Hematopoietic multipotent progenitor cell treated with erythropoietin and hydrocortisone succinate and interleukin-3 and kit ligand, for 6 days (in vitro differentiated cells): ENCODE measurements at places on chromosomes 11 and 22.

DNA sequence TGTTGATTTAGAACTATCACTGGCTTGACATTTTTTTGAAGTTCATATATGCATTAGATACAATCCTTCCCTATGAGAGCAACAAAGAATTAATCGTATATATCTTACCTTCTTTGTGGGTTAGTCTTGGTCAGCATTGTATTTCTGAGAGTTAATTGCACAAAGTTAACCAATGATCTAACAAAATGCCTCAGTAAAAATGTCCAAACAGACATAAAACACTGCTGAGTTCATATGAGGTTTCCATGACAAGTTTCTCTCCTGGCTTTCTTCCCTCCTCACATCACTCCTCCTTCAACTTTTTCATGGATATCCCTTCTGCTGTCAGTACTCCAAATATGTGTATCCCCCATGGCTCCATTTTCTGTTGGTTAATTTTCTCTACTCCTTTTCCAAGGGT is 9.0 kb downstream of the MAP6 start:
- DNase-seq, result no peak

DNA sequence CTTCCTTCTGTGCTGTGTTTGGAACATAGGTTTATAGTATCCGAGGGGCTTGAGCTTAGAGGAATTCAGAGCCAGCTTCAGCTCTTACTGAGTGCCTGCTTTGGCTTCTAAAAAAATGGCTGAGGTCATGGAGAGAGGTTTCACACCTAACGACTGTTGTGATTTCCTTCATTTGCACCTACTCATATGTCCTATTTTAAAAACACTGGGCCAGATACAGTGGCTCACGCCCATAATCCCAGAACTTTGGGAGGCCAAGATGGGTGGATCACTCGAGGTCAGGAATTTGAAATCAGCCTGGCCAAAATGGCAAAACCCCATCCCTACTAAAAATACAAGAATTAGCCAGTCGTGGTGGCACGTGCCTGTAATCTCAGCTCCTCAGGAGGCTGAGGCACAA is 38.3 kb upstream of the SYT13 start:
- no peak for DNase-seq

DNA sequence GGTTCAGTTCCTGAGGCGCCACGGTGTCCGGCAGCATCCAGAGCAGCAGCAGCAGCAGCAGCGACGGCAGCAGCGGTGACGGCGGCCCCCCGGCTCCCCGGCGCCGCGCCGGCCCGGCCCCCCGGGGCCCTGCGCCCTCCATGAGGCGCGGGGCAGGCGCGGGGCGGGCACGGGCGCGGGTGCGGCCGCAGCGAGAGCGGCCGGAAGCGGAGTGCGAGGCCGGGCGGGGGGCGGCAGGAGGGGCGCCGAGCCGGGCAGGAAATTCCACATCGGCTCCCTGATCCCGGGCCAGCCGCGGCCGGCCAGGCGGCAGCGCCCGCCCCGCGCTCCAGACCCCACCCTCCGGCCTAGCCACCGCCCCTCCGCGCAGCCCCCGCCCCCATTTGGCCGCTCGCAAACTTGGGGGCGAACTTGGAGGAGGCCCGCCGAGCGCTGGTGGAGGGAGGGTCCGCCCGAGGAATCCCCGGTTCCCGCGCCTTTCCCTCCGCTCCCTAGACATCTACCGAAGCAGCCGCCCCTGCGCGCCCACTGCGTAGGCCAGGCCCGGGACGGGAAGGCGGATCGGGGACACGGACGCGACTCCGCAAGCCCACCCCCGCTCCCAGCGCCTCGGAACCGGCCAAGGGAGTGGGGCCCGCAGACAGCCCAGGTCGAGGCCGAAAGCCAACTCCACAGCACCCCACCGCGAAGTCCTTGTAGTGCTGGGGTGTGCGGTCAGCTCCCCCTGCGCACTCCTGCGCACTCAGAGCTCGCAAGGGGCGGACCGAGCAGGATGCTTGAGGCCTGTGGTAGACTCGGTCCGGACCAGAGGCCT is at the start of gene SCARF2:
SCARF2 (minus strand) TSS at position 213 of the 814 bp plus-strand sequence; CDS start at position 142, 71 bp downstream.
- no peak for DNase-seq

- peak; percentile 85 for DNase-seq
Measured at GRCh38 chr22:39932918-39933649, 27.1 kb upstream of the TMA7B start.

GRCh38 chr11:40168414-40168813 is 1291.0 kb downstream of the LRRC4C start:
- no peak for DNase-seq

DNA sequence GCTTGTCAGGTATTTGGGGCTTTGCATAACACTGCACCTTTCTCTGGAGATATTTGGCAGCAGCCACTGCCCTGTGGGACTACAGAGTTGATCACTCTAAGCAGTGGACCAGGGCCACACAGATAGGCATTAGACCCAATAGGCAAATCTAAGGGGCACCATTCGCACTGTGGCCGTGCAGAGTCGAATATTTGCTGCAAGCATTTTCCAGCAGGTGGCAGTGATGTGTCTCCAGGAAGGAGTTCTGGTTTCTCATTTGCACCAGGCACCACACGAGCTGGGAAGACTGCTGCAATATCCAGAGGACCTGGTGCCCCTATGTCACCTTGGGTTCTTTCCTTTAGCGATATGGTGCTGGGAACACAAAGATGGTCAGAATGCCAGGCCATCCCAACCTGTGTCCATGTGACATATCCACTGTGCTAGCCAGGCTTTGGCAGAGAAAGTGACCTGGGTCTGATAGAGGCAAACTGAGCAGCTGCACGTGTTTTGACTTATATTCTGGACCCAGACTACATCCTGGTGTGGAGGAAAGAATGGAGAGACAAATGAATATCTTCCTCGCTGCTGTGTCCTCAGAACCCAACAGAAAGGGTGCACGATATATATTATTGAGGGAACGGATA is 318.7 kb downstream of the BUD13 start:
- peak; percentile 63 for DNase-seq

GRCh38 chr22:30535182-30535581 is 11.4 kb downstream of the SEC14L6 start:
- DNase-seq, result no peak

GRCh38 chr11:133747409-133747808 is 97.9 kb downstream of the SPATA19 start:
- no peak for DNase-seq

DNA sequence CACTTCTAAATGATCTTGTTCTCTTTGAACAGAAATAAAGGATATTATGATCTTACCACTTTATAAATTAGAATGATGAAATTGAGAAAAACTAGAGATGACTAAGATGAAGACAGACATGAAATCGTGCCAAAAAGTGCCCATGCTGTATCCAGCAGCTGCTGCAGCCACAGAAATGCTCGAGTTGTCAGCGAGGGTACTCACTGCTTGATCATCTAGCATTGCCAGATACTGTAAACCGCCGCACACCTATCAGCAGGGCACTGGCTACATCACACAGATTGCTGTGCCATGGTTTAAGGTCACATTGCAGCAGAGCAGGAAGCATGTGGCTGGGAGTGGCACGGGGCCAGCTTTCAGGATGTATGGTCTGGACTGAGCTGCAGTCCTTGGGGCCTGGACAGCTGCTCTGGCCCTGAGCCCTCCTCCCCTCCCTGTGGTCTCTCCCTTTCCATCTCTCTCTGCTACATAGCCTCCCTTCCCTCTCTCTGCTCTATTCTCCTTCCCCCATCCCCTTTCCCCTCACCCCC is 51.0 kb upstream of the SEPTIN5 start:
- DNase-seq, result peak; percentile 60

GRCh38 chr11:86885311-86885710 is 69.9 kb downstream of the FZD4 start:
- no peak for DNase-seq

DNA sequence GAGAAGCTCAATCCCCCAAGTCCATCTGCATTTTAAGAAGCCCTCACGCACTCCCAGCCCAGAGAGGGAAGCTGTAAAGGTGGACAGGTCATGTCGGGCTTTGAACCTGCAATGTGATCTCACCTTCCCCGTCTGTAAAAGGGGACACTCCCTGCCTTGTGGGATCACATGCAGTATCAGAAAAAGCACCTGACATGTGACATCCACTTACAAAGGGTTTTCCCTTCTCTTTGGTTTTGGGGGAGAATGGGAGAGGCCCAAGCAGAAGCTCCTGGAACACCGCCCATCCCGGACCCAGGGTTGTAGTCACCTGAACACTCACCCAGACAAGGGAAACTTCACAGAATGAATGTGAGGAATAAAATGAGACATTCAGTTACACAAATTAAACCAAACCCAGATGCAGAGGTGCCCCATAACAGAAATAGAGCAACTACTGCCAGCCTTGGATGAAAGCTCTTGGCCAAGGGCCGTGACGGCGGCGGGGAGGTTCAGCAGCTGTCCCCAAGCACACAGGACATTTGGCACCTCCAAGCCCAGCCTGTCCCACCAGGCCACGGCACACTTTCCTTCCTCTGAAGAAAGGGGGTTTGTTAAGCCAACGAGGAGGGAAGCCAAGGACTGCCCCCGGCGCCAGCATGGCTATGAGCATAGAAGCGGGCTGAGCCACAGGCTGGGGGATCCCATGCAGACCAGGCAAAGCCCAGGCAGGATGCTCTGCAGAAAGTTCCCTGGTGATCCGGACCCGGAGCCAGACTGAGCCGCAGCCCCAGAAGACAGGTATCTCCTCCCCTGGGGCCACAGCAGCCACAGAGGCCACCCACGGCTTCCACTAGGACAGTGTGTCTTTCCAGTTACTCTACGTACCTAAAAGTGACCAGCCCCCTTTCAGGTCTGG is 3.8 kb downstream of the BID start:
- DNase-seq, result no peak

DNA sequence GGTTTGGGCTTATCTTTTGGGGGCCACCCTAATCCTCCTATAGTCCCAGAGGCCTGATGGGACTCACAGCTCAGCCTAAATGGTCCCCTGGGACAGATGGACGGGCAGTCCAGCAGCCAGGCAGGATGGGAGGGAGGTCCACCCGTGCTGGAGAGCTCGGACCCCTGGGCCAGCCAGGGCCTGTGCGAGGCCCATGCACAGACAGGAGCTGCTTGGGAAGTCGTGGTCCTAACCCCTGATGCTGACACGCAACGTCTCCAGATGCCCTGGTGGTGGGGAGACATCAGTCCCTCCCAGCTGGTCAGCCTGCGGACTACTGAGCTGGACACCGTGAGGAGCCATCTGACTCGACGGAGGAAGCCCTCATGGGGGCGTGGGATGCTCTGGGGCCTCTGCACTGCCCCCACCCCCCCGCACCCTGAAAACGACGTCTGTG is 31.2 kb upstream of the MUC5AC start:
- no peak for DNase-seq

GRCh38 chr11:67644472-67645418 is 5.2 kb upstream of the TBX10 start:
- DNase-seq, result no peak

- peak; percentile 19 for DNase-seq
Measured at GRCh38 chr11:107856180-107856980, 2.2 kb downstream of the SLC35F2 start.

- DNase-seq, result no peak
Measured at GRCh38 chr11:115718106-115718505, 213.9 kb upstream of the CADM1 start.

DNA sequence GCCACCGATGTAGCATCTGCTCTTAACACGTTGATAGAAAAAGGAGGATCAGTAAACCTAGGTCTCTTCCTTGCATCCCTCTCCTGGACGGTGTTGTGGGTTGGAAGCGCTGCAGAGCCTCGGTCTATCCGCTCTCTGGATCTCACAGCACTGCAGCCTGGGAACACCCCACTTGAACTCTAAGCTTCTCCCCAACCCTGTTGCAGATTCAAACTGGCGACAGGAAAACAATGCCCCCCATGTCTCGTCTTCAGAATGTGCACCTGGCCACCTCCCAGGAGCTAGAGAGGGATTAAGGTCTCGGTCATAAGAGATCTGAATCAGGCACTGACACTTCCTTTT is 454 bp downstream of the TMEM218 start:
- peak; percentile 47 for DNase-seq

- DNase-seq, result no peak
Measured at GRCh38 chr22:31715147-31715778, 34.7 kb downstream of the PRR14L start.

GRCh38 chr11:73797457-73797856 is 9.8 kb downstream of the MRPL48 start:
- no peak for DNase-seq

GRCh38 chr11:85809191-85809590 is 1.8 kb downstream of the SYTL2 start:
- DNase-seq, result no peak

DNA sequence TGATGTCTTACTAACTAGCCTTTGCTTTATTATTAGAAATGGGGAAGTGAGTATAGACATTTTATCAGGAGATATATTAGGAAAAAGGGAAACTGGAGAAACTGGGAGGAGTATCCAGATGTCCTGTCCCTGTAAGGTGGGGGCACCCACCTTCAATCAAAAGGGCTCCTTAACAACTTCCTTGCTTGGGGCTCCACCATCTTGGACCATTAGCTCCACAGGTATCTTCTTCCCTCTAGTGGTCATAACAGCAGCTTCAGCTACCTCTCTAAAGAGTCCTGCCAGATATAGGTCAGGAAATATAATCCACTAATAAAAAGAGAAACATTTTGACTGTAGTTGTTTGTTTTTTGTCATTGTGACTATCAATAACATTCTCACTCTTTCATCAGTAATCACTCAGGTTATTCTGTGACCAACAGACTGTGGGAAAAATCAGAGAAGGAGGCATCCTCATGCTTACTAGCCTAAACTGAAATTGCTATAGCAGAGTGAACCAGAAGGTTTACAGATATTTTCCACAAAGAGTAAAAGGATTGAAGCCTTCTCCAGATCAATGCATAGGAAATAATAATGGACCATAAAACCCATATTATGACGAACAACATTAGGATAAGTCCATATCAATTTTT is 10.4 kb downstream of the OR51B4 start:
- peak; percentile 91 for DNase-seq

DNA sequence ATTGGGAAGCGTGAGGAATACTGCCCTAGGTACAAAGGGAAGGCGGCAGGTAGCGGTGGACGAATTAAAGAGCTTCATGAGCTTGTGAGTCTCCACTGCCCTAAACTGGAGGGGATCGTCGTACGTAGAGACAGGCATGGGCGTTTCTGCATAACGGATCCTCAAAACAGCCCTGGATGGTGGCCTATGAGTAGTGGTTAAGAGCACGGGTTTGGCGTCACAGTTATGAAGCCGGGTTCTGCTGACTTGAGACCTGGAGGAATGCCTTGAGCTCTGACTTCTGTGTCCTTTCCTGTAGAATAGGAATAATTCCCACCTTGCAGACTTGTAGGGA is 335 bp downstream of the TMEM138 start:
- DNase-seq, result peak; percentile 75
